Uterus (tissue), 4 donors: ENCODE measurements at places on chromosomes 3 and 15.

GRCh38 chr15:67059127-67059553 is 6.3 kb upstream of the SMAD3 start:
- DNase-seq: no peak

GRCh38 chr3:13608969-13609725 is 60.2 kb downstream of the FBLN2 start:
- no peak for DNase-seq

DNA sequence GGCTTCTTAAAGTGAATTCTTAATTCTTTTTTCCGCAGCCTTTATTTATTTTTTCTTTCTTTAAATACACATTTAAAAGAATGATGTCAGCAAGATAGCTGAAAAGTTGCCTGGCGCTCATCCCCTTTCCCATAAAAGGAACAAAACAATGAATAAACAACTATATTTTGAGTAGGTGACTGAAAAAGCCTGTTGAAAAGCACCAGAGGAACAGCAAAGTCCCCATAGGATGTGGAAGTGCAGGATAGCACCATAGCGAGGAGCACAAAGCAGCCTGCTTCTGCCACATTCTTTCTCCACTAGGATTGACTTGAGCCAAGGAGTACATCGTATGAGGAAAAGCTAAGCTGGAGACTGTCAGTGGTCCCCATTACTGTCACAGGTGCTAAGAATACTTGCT is 754.9 kb downstream of the SQOR start:
- DNase-seq: no peak

DNA sequence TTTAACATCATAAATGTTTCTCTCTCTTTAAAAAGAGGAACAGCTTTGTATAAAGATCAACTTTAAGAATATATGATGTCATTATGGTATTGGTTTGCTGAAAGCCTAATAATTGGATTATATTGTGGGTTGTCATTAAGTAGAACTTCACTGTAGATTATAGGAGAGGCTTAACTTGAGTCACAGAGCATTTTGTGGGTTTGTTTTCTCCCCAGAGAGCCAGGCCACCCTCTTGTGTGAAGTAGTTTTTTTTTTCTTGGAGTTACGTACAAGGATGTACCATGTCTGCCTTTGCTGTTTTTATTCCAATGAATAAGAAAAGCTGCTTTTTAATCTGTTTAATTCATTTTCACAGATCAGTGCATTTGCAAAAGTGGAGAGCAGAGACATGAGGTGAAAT is 354.8 kb upstream of the TBL1XR1 start:
- DNase-seq: no peak

GRCh38 chr3:20424086-20424485 is 238.1 kb upstream of the SGO1 start:
- DNase-seq: no peak

DNA sequence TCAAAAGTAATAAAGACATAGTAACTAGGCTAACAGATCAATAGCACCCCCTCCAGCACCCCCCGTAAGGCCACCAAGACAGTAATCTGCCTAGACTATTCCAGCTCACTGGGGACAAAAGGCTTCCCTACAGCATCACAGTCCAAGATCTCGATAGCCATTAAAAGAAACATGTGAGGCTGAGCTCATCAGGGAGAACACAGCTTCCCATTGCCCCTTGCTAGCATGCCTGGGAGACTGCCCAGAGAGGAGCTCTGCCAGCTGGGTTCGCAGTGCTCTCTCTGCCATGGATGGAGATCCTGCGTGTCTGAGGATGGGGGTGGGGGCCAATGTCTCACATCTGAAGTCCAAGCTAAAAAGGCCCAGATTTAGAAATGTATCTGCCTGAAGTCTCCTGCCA is 17.8 kb downstream of the LRIG1 start:
- peak; percentile 89 for DNase-seq

GRCh38 chr3:184296616-184297015 is 2.4 kb upstream of the PSMD2 start:
- DNase-seq: no peak

DNA sequence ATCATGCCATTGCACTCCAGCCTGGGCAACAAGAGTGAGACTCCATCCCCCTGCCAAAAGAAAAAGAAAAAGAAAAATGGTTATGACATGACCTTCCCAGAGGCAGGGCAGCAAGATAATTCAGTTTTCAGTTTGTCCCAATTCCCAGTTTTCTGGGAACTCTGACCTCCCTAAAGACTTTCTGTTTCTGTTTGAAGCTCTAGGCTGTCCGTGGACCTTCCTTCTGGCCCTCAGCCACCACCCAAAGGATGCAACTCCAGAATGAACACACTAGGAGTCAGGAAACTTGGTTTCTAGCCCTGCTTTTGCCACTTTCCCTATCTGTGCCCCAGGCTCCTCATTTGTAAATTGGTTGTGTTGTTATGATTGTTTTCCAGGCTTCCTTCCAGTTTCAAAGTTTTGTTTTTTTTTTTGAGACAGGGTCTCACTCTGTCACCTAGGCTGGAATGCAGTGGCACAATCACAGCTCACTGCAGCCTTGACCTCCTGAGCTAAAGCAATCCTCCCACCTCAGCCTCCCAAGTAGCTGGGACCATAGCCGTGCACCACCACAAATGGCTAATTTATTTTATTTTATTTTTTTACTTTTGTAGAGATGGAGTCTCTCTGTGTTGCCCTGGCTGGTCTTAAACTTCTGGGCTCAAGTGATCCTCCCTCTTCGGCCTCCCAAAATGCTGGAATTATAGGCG is 68.6 kb downstream of the CDC25A start:
- peak; percentile 70 for DNase-seq

- DNase-seq: no peak
Measured at GRCh38 chr15:77630956-77631744, 1.6 kb downstream of the LINGO1 start.

- DNase-seq: no peak
Measured at GRCh38 chr3:66441129-66441528, 59.7 kb downstream of the LRIG1 start.
